ENCODE measurements at places on chromosomes 1 and 21.

GRCh38 chr1:198107091-198107501, 49.7 kb upstream of the NEK7 start:
- DNase-seq = peak; percentile 86

GRCh38 chr1:16165073-16165364, 9.2 kb upstream of the EPHA2 start:
- DNase-seq = no peak

DNA sequence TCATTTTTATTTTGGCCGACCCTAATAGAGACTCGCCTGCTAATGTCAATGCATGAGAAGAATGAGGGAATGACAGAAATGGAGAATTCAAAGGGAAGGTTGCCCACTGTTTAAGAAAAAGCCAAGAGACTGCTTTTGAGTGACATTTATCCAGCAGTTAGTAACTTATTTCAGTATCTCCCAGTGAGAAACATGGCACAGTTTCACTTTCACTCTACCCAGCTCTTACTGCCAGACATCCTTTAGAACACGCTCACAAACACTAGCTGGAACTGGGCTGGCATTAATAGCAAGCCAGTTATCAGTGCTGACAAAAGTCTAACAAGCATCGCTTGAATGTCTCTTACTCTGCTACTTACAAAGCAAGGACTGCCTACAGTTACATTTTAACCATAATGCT, 8.5 kb downstream of the GGPS1 start:
- DNase-seq = no peak

GRCh38 chr1:55089683-55090082, 50.3 kb downstream of the PCSK9 start:
- DNase-seq = no peak

Measured in fibroblast of the aortic adventitia (primary cell).